Tibial nerve (tissue), 4 donors: ENCODE measurements at places on chromosomes 4 and X. TPM values are rescaled to one million over a fixed set of nuclear protein-coding genes. Genes with fewer than 3 reads are reported as not detected.

DNA sequence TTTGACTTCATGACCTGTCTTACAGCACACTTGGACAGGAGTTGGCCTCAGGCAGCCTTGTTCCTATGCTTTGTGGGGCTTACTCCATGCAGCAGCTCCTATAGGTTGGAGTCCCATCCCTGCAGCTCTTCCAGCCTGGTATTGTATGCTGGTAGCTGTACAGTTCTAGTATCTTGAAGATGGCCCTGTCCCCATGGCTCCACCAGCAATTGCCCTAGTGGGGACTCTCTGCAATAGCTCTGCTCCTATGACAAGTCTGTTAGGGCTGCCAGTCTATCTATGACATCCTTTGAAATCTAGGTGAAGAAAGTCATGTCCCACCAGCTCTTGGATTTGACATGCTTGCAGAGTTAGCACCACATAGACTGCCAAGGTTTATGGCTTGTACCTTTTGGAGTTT is 252.6 kb downstream of the ANTXR2 start:
- no peak for DNase-seq

GRCh38 chr4:27835851-27836250 is 975.2 kb downstream of the STIM2 start:
- no peak for DNase-seq

The QDPR gene
- total RNA-seq = 17.7 TPM

The EDNRA gene
- total RNA-seq = 12.7 TPM

GRCh38 chr4:121679267-121679666 is 17.5 kb downstream of the ANXA5 start:
- DNase-seq = no peak

- no peak for DNase-seq
Measured at GRCh38 chr4:137994853-137995252, 247.3 kb downstream of the SLC7A11 start.

The CABS1 gene
- total RNA-seq = not detected

DNA sequence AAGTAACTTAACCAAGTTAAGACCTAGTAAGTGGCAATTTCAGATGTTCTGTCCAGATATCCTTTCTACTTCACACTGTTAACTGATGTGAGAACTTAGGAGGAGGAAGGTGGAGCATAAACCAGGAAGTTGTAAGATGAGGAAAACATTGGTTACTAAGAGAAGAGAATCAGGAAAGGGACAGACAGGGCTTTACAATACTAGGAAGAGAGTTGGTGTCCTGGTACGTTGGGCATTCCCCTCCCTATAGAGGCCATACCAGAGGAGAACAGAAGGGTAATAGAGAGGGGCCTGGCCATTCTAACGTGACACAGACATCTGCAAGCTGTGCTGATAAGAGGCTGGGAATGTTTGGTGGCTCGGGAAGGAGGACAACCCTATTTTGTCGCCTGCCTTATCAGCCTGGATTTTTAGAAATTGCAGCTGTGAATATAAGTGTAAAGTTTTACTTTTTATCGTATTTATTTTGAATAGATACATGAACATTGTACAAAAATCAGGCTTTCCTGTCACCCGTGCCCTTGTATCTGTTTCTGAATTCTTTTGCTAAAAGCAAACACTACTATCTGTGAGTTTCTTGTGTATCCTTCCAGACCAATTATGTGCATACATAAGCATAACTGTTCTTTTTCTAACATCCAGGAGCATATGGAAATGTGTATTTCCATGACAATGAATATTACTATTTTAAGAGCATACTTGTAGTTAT is 53.5 kb upstream of the HPRT1 start:
- no peak for DNase-seq

DNA sequence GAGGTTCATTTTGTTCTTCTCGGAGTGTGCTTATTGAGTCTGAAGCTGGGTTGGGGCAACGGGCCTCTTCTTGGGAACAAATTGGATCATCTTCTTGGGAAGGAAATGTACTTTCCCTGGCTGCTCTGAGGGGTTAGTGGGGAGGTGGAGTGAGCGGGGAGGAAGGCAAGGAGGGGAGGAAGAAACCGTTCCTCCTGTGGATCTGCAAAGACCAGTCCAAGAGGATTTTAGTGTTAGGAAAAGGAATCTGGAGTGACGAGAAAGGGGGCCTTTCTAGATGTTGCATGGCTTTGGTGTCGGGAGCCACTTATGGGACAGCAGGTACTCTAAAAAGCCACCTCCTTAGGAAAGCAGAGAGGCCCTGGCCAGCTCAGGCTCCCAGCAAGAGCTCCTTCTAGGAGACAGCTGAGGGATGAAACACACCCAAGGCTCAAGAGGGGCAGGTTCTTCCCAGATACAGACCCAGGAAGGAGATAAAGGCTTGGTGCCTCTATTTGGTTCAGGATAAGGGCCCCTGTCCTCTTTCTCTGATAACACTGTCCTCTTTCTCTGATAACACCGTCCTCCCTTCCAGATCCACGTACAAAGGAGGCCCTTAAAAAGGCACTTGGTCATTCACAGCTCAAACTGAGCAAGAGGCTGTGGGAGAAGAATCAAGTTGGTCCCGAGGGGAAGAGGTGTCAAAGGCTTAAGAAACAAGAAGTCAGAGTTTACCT is 451 bp downstream of the SOD3 start:
- DNase-seq = no peak

DNA sequence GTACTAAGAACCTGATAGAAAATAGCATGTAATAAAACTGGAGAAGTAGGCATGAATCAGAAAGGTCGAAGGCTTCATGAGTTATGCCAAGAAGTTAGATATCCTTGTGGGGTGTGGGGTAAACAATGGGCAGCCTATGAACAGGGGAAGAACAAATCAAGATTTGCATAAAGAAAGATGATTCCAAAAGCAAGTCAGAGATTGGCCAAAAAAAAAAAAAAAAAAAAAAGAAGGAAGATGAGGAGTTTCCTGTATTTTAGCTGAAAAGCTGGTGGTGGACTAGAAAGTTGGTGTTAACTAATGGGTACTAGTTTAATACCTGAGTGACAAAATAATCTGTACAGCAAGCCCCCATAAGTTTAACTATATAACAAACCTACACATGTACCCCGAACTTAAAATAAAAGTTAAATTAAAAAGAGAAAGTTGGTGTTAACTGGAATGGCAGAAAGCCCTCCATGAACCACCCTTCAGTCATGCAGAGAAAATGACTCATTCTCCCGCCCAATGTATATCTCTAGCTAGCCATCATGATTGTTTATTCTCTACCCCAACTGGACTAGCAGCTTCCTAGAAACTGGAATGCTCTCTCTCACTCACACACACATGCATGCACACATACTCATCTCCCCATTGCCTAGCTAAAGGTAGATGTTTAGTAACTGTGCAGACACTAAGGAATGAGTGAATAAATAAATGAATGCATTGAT is 41.7 kb downstream of the ATP11C start:
- DNase-seq = no peak

GRCh38 chr4:21512353-21512752 is 436.2 kb downstream of the KCNIP4 start:
- DNase-seq = no peak

The SSR4 gene
- total RNA-seq = 132 TPM

GRCh38 chr4:143345356-143345755 is 8.7 kb downstream of the GAB1 start:
- no peak for DNase-seq

The PNMA6E gene
- not detected for total RNA-seq

DNA sequence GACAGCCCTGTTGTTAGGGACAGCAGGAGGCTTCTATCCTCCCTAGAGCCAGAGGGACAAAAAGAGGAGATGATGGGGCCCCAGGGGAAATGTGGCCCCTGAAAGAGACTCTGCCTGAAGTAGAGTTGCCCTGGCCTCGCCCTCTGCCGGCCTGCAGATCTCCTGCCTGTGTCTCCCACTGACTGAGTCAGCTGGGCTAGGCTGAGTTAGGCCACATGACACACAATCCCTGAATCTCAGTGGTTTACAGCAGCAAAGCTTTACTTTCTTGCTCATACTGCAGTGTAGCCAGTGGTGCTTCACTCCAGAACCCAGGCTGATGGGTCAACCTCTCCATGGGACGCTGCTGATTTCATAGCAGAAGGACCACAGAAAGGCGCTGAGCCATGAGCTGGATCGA is 23.5 kb downstream of the DRD5 start:
- DNase-seq = no peak

- DNase-seq = no peak
Measured at GRCh38 chr4:184216515-184216914, 1.2 kb downstream of the ENPP6 start.

The BTC gene
- total RNA-seq = 1.7 TPM

The APOOL gene
- total RNA-seq = 8.4 TPM

- no peak for DNase-seq
Measured at GRCh38 chr4:38943343-38943742, 75.7 kb downstream of the FAM114A1 start.

The FRAS1 gene
- 4.6 TPM for total RNA-seq

DNA sequence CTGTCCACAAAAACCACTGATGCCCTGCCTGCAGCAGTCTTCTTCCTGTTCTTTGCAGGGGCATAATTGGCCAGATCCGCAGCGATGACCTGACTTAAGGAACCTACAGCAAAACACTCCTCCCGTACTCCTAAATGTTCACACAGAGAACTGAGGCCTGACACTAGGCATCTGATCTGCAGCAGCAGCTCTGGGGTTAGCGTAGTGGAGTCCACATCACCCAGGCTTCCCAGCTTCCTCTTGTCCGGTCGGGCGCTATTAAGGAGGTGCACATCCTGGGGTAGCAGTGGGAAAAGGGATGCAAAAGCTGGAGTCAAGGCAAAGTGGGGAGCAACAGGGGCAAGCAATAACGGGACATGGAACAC is 758 bp downstream of the SCFD2 start:
- DNase-seq = no peak

The RASL11B gene
- 8.1 TPM for total RNA-seq

The ANOS1 gene
- total RNA-seq = 10.8 TPM

- DNase-seq = no peak
Measured at GRCh38 chrX:41518841-41519220, 71.7 kb downstream of the NYX start.

GRCh38 chr4:122584519-122584918 is 36.3 kb downstream of the IL21 start:
- DNase-seq = no peak

DNA sequence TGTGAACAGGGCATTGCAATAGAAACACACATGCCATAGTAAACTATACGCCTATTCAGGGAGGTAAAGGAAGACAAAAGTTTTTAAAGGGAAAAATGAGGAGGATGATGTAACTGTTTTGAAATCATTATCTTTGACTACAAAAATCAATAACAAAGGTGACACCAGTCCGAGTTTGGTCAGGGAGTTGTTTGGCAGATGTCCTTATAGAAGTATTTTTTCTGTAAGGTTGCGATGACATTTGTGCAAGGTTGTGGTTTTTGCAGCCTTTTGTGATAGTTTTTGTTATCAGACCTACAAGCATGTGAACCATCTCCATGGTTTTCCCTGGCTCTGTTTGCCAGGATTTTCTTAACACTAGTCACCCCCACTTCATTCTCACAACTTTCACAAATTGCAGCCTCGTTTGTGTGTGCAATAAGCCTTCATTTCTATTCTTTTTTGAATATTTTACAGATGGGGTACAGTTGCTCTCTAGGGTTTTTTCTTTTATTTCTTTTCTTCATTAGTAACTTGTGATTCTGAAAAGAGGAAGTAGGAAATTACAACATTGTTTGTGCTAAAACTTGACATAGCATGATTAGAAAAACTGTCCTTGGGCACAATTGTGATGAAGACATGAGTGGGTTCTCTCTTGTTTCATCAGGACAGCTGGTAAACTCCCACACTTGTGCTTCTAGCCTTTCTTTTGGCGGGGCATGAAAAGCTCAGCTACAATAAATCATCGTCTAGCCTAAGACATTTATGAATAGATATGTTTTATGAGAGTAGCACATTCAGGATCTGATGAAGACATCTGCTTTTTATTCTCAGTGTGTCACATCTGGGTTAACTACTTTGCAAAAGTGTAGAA is 60.2 kb upstream of the PNPLA4 start:
- no peak for DNase-seq

DNA sequence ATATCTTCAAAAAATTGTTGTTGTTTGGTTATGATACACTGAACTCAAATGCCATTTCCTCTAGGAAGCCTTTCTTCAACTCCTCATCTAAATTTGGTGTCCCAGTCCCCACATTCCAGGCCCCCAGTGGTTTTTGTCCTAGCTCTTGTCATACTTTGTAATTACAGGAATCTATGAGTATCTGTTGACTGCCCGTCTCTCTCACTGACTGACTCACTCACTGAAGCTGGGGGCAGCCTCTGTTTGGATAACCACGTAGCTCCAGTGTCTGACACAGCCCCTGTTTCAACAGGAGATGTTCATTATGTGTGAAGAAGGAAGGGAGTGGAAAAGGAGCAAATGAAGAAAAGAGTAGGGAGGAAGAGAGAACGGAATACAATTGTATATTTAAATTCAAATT is 284.1 kb upstream of the TENM3 start:
- DNase-seq = no peak

DNA sequence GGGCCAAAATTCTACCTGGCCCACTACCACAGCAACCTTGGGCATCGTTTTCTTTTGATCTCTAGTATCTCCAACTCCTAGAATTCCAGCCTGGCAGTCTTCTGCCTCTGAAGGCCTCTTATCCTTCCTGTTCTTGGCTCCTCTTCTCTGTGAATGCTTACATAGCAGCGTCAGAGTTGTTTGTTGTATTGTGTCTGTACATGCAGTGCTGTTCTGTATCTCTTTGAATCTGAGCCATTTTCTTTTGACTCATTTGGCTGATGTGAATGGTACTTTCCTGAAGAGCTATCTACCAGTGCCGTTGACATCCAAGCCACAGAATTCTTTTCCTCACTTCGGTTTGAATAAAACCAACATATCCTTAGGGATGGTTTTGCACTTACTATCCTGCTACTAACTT is 79.2 kb downstream of the TMEM164 start:
- no peak for DNase-seq

DNA sequence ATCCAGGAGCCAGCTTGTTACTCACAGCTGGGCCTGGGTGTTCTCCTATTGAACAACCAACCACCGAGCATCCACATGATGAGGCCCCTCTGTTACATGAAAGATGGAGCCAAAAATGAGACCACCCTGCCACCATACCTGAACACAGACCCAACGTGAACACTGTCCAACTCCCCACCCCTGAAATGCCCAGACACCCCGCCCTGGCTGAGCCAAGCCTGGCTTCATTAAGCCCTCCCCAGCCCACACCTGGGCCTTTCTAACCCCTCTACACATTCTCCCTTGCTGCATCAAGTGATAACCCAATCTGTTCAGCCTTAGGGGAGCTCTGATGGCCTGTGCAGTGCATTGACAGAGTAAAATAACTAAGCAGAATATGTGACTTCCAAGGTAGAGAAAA is 80.7 kb downstream of the EVC start:
- no peak for DNase-seq

DNA sequence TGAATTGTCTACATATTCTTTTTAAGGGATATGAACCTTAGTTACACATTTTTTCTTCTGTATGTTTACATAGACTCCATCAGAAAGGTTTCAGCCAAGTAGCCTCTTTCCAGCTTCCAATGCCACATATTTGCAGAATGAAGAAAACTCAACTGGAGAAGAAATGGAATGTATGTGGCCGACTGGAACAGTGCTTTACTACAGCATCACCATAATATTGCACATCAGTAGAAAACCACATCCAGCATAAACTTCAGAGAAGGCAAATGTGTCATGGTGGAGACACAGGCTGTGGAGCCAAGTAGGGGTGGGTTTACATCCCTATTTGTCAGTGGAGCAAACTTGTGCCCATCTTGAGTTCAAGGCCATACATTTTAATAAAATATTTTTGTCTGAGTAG is 204.8 kb upstream of the LDB2 start:
- DNase-seq = no peak

The ASB9 gene
- 1.2 TPM for total RNA-seq

- DNase-seq = no peak
Measured at GRCh38 chrX:20664774-20665173, 398.1 kb upstream of the RPS6KA3 start.

GRCh38 chr4:6123116-6123515 is 77.2 kb downstream of the JAKMIP1 start:
- no peak for DNase-seq

- no peak for DNase-seq
Measured at GRCh38 chr4:127203562-127204200, 429.1 kb upstream of the INTU start.
